ENCODE measurements at places on chromosomes 11 and 22.

DNA sequence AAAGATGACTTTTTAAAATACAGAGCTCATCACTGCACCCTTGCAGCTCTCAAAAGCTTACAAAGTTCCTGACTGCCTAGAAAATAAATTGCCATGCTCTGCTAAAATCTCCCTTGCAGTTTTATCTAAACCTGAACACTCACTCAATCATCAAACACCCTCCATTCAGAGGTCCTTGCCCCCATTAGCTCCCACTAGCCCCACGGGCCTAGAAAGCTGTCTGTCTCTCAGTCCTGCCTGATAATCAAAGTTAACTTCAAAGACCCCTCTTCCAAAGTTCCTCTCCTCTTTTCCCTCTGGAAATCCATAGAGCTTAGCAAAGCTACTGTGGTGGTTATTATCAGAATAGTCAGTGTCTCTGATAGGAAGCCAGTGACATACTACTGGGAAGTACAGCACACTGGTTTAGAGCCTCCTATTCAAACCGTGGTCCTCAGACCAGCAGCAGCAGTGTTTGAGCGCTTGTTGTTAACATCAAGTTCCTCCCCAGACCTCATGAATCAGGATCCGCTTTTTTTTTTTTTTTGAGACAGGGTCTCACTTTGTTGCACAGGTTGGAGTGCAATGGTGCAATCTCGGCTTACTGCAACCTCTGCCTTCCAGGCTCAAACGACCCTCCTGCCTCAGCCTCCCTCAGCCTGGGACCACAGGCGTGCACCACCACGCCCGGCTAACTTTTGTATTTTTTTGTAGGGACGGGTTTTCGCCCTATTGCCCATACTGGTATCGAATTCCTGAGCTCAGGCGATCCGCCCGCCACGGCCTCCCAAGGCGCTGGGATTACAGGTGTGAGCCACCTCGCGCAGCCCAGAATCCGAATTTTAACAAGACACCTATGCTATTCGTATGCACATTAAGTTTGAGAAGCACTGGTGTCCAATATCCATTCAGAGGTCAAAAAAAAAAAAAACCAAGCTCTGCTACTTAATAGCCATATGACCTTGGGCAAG, 1.2 kb downstream of the NDUFC2 start:
- DNase-seq: no peak

GRCh38 chr11:134346976-134347350, 15.2 kb downstream of the GLB1L2 start:
- no peak for DNase-seq

DNA sequence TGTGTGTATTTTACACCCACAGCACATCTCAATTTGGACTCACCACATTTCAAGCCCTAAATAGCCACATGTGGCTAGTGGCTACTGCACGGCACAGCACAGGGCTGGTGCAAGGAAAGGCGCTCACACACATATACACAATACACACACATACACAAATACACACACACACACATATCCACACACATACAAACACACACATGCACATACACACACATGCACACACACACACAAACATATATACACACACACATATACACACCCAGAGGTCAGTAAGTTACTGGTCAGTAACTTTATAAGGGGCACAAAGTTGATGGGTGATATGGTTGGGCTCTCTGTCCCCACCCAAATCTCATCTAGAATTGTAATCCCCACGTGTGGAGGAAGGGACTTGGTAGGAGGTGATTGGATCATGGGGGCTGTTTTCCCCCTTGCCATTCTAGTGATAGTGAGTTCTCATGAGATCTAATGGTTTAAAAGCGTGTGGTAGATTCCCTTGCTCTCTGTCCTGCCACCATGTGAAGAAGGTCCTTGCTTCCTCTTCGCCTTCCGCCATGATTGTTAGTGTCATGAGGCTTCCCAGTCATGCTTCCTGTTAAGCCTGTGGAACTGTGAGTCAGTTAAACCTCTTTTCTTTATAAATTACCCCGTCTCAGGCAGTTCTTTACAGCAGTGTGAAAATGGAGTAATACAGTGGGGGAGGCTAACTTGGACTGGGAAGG, 37.6 kb upstream of the DKK3 start:
- DNase-seq: no peak

GRCh38 chr22:23103199-23103954, 33.1 kb downstream of the GNAZ start:
- peak; percentile 51 for DNase-seq

DNA sequence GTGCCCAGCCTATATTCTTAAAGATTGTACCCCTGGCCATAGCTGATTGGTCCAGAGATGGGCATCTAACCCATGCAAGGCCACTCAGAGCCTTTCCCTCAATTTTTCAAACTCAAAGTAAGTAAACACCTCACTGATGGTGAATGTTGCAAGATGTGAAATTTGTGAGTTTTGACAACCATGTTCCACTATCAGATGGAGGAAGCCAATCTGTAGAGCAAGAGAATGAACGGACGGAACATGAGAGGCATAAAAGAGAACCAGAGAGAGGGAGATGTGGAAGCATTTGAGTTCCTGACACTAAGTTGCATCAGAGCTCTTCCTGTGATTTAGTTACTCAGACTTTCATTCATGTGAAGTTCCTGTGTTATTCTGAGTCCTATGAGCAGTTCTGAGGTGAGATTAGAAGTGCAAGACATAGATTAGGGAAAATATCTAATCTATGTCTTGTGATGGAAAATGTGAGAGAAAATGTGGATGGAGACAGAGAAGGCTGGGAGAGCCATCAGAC, 73.3 kb downstream of the PRSS23 start:
- DNase-seq: no peak

DNA sequence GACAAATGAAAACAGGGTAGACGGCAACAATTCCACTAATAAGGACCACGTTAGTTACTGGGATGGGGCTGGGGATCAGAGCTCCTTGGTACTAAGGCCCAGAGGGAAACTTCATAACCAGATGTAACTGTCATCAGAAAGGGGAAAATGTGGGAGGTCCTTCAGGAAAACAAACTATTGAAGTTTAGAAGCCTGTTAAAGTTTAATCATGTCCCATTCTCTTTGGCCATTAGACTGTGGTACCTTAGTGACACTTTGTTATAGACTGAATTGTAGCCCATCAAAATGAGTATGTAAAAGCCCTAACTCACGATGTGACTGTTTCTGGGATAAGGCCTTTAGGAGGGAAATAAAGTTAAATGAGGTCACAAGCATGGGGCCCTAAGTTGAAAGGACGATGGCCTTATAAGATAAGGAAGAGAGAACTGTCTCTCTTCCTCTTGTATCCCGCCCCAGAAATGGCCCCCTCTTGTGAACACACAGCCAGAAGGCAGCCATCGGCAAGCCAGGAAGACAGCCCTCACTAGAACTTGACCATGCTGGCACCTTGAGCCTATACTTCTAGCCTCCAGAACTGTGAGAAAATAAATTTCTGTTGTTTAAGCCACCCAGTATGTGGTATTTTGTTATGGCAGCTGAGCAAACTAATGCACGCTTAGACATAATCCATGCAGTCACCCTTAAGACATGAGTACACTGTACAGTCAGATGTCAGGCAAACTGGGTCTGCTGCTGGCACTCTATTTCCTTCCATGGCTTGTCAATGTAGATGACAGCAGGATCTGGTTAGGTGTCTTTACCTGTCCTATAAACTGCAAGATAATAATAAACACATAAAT, 26.9 kb upstream of the USP47 start:
- no peak for DNase-seq

DNA sequence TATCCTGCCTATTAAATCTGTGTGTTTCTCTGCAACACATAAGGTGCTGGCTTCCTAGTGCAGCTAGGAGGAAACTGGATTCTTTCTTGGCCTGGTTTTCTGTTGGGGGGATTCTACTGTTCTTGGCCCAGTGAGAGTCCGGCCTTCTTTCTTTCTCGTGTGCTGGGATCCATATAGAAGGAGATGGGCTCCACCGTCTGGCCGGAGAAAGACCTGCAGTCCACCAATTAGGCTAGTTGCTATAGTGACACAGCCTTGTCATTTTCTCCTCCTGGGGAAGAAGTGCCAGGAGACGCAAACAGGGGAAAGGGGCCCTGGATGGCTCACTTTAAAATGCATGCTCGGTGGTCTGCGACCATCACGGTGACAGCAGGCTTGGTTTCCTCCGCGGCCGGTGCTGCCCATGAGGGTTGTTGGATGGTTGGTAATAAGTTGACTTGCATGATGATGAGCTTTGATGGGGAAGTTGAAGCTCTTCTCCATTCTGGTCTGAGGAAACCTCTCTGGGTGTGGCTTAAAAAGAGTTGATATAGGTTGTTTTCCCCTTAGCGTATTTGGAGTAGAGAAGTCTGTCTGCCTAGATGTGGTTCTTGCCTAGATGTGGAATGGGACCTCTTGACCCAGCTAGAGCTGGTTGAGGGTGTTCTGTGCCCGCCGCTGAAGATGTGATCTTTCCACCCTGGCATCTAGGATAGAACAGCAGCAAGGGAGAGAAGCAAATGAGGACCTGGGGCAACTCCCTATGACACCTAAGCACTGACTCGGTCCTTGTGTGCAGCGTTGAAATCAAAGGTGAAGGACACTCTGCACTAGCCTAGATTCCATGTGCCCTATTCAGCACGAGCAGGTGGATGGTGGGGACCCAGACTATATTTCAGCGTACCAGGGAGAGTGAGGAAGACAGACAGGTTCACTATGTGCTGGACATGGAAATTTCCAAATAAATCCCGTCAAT, 1335.0 kb downstream of the BRD1 start:
- DNase-seq: peak; percentile 91

- no peak for DNase-seq
Measured at GRCh38 chr11:48182860-48183526, 33.6 kb upstream of the OR4B1 start.

DNA sequence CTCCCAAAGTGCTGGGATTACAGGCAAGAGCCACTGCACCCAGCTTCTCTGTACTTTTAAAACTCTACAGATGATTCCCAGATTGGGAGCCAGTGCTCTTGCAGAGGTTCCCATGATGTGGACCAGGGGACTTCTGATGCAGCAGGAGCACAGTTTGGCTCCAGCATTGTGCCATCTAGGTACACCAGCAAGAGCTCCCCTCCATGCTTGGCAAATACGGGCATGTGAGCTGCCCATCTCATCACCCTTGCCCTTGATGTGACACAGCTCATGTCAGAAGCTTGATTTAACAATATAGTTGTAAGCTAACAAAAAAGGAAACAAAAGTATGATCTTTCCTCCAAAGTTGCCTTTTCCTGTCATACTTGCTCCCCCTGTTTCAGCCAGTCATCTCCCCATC, 28.7 kb downstream of the SNU13 start:
- no peak for DNase-seq

DNA sequence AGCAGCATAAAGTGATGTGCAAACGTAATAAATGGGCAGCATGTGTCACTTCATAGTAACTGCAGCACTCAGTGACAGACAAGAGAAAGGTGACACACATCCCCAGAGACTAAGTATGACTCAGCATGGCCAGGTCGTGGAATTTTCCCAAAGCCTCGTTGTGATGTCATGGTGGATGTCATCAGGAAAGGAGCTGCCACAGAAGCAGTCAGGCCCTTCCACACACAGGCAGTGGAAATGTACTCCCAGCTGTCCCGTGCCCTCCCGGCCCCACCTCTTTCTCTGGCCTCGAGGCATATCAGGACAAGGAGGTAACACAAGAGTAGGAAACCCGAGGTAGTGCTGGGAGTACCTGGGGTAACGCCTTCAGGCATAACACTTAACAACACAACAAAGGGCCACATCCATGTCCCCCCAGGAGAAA, 8.1 kb downstream of the PC start:
- DNase-seq: no peak

DNA sequence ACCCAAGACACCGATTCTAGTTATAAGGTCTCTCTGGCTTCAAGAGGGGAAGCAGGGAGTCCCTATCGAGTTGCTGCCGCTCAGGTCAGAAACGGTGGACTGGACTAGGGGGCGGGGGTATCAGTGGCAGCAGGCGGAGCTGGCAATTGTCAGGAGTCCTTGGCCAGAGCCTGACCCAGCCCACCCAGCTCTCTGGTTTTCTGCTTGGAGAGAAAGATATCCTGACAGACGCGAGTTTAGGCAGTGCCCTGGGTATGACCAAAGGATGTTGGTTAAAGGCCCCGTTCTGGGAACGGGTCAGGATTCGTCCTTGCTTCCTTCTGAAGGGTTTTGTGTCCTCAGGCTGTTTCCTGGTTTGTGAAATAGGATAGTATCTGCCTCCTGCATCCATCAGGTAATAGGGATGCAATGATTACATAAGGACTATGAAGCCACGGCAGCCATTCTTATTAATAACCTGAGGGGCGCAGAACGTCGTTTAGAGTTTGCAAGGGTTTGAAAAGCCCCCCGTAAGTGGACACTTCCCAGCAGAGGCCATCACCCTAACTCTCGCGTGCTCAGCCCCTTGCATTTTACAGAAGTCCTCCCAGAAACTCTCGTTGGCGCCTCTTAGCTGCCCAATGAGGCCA, 700 bp upstream of the DEPDC5 start:
- peak; percentile 34 for DNase-seq

GRCh38 chr22:22599248-22599647, 40.2 kb upstream of the PRAME start:
- DNase-seq: no peak

DNA sequence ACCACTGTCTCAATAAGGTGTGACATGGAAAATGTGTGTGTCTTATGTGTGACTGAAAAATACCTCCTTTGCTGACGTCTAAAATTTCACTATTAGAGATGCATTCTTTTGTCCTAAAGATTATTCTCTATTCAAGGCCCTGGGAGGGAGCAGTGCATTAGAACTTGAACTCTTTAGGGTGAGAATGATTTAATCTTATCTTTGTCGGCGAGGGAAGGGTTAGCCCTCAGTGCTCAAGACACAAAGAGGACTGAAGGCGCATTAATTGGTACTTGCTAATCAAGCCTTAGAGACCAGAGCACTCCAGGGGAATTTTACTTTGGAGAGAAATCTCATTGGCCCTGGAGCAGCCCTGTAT, 29.8 kb upstream of the PLET1 start:
- DNase-seq: no peak

DNA sequence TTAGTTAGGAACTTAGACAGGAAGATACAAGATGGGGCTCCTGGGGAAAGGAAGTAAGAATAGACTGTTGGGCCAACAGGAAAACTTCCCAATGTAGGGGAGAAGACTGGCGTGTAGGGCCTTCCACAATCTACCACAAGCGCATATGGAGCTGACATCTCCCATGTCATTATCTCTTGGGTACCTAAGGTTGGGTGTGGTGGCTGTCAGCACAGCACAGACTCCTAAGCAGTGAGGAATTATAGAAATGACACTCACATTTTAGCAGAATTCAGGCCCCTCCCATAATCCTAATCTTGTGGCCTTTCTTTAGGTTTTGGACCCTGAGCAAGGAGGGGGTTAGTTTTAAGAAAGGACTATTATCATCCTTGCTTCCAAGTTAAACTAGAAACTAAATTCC, 11.6 kb downstream of the TRIM21 start:
- no peak for DNase-seq

DNA sequence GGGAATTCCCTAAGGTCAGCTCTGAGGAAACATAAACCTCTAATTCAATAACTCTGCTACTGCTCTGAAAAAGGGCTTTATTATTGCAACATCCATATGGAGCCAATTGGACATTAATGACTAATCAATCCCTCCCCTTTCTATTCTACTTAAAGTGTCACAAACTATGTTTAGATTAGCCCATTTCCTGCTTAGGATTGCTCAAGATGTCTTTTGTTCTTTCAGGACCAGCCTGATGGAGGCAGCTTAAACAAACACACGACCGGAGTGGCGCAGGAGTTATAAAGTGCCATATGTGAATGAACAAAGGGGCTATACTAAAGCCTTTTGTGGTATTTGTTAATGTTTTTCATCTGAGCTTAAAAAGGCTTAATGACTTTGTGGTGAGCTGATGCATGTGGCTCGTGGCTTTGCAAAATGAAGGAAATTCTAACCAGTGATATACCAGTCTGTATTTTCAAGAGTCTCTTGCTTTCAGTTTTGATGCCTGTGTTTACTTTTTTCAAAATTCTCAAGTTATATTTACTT, 354.4 kb downstream of the SOX6 start:
- no peak for DNase-seq

Data from Ammon's horn (tissue), 1 donor.